ENCODE measurements at places on chromosomes 6 and 20.

DNA sequence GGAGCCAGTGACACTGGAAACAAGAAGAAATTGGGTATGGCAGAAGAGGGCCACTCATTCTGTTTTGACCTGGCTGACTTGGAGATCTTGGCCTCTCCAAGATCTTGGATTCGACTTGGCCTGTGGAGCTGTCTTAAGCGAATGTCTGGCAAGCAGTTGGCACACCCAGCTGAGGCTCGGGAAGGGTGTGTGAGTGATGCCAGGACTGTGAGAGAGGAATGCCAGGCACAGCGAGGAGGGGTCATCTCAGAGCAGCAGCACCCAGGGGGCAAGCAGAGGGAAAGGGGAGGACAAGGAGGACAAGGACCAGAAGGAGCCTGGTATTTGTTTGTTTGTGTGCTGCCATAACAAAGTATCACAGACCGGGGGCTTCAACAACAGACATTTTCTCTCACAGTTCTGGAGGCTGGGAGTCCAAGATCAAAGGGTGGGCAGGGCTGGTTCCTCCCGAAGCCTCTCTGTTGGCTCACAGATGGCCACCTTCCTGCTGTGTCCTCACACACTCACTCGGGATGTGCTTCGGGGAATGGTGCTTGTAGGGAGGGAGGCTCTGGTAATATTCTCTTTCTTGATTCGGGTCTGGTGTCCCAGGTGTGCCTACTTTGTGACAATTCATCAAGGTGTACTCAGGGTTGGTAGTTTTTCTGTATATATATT, 33.0 kb downstream of the RPP40 start:
- no peak for DNase-seq

- no peak for DNase-seq
These were observed 44.0 kb upstream of the DDR1 start for GRCh38 chr6:30840084-30840934.

DNA sequence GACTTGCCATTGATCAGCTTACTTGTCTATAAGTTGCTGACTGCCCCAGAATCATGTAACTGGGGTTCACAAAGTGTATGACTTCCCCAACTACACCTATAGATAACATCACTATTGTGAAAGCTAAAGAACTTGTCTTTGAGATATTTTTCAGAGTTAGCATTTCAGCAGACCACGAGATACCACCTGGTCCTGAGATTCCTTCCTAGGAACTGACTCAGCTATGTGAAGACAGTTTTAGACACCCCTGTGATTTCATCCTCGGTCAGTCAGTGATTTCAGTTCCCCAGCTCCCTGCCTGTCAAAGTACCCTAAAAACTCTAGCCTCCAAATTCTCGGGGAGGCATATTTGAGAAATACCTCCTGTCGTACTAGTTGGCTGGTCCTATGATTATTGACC, 62.4 kb downstream of the TXNDC5 start:
- no peak for DNase-seq

DNA sequence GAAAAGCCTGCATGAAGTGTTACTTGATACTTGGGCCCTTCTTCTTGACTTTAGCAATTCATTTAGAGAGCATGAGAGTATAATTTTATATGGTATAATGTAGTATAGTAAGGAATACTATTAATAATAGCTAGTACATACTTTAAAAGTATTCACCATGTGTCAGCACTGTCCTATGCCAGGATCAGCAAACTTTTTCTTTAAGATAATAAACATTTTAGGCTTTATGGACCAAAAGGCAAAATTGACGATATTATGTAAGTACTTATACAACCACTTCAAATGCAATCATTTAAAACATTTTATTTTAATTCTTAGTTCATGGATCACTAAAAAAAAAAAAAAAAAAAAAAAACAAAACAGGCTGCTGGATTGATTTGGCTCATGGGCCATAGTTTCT, 163.9 kb downstream of the IBTK start:
- no peak for DNase-seq

DNA sequence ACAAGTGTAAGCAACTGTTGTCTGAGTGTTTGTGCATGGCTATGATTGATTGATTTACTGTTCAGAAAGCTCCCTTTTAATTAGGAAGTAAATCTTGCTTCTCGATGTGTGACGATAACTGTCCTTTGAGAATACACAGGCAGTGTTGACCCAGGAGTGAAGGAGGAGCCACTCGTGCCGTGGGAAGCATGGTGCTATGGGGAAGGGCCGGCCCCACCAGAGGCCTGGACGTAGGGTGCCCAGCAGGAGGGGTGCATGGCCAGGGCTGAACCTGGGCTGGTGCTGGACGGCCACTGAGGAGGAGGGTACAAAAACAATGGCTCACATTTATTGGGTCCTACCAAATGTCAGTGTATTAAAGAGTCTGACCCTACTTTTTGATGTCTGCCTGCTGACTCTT, 60.7 kb downstream of the ANKRD60 start:
- no peak for DNase-seq

GRCh38 chr20:50252701-50253100, 62.1 kb downstream of the CEBPB start:
- peak; percentile 24 for DNase-seq

DNA sequence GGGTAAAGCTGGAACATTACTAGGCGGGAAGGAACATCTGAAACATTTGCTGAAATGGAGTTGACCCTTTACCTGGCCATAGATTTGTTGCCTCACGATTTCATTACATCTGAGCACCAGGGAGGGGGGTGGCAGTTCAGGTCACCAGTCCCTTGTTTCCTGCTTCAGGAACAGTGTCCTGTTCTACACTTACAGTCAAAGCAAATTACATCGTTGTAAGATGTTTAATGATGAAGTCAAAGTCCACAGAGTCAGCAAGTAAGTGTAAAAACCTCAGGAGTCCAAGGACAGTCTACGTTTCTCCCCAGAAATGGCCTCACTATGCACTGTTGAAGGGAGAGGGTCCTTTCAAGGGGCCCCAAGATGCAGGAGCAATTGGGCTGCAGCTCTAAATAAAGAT, 8.9 kb upstream of the MICB start:
- no peak for DNase-seq

All from kidney tubule cell (primary cell).